ENCODE measurements at places on chromosomes 7 and 10. TPM values are rescaled to one million over a fixed set of nuclear protein-coding genes. Genes with fewer than 3 reads are reported as not detected.
A peak's percentile ranks its signal among the peaks of the same experiment; 100 is the strongest.

DRGX gene
- 0.48 TPM for total RNA-seq

GPR37 gene
- 1.2 TPM for total RNA-seq

DNA sequence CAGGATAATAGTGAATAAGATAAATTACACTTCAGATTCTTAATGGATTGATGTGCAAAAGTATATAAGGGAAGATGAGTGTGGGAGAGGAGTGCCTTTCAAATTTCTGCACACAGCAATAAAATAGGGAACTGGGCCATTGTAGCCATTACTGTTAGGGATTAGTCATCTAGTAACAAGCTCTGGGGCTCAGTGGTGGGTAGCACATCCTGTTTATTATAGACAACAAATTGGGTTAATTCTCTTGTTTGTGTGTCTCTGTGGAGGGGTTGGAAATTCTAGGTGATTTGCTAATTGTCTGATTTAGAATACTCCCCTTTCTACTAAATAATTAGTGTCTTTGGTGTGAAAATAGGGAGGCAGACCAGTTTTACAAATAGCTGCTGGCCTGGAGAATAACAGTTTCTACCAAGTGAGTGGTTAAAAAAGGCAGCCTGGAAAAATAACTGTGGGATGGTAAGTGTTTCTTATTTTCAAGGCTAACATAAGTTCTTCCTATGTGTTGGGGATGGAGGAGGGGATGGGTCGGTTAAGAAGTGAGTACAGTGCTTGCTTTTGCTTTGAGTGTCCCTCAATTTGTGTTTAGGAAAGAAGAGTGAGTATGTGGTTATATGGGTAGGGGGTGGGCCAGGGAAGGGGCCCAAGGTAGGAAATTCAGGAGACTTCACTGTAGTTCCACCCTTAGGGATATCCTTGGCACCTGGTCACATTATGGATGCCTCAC lies 43.3 kb upstream of the TMEM248 start:
- no peak for DNase-seq

IGFBP1 gene
- not detected for total RNA-seq

C7orf33 gene
- total RNA-seq: not detected

GRCh38 chr10:15485684-15486316 lies 114.7 kb upstream of the FAM171A1 start:
- peak; percentile 28 for DNase-seq

SPDYE8 gene
- 0.48 TPM for total RNA-seq

CYP3A4 gene
- total RNA-seq: 0.72 TPM

WNT16 gene
- 14.7 TPM for total RNA-seq

DNA sequence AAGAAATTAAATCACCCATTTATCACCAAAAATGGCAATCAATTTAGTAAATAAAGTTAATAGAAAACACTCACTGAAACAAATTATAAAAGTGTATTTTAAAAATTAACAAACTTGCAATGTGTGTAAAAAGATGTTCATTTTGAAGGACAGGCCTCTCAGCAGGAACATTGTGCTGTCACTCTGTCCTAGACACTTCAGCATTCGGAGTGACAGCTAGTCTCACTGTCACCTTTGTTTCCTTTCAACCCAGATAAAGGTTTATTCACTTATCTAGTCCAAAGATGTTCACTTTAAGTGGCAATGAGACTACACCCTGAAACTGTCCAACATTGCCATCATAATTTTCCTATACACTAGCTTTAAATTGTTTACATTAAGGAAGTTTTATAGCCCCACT lies 91.9 kb upstream of the PLXDC2 start:
- no peak for DNase-seq

DNA sequence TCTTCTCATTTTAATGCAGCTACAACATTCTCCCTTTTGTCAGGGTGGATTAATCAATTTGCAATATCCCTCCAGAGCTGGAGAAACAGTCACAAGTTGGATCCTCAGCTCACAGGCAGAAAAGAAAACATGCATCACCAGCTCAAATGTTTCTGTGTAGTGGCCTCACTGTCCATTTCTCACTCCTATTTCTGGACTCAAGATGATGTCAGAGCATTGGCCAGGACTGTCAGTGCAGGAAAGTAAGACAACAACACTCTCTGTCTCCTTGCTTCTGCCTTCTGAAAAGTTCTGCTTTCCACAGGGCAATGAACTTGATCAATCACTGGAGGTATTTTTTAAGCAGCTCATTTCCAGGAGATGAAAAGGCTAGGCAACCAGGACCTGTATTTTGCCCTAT lies 8.2 kb upstream of the SVIL start:
- peak; percentile 62 for DNase-seq

DNA sequence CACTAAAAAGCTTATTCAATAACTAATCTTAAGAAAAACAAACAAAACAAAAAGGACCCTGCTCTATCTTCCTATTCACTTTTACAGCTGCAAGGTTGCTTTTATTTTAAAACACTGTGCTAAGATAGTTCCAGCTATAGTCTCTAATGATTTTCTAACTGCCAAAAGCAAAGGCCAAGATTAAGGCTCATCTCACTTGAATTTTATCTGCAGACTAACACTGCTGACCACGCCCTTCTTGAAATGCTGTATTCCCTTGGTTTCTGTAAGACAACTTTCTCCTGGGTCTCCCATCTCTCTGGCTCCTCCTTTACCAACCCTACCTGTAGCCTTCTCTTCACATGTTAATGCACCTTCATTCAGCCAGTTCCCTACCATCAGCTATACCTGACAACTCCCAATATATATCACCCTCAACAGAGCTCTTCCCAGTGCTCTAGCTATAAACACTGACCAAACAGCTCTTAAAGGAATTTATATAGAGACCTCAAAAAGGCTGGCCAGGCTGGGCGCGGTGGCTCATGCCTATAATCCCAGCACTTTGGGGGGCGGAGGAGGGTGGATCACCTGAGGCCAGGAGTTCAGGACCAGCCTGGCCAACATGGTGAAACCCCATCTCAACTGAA lies 11.7 kb downstream of the SRPK2 start:
- DNase-seq: no peak

RPEL1 gene
- 3.9 TPM for total RNA-seq

DNA sequence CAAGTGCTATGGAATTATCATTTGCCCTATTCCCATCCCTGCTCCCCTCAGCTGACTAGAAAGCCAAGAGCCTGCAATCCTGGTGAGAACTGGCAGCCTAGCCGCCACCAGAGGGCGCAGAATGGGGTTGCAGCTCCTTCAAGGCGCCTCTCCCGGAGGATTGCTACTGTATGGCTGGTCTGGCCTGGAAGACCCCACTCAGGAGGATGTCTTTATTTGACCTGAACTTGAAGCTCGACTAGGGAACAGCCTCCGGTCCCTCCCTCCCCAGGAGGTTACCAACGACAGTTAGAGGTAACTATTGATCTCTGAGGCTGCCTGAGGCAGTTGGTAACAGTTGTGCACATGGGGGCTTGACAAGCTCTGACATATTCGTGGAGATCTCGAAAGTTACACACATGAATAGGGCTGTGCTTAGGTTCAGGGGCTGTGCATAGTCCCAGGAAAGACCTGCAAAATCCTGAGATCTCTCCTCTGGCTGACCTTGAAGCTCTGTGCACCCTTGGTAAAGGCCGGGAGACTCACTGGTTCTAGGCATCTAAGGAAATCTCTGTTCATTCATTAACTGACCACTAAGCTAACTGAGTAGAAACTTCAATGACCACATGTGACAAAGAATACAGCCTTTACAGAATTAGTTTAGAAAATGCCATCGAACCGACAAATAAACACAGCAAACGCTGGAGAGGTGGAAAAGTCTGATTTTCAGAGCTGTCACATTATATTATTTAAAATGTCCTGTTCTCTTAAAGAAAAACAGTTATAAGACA lies 65.7 kb downstream of the TSPAN12 start:
- DNase-seq: peak; percentile 68

GRCh38 chr10:86647773-86648703 lies 6.3 kb upstream of the OPN4 start:
- peak; percentile 55 for DNase-seq

GRCh38 chr10:22780474-22780885 lies 66.1 kb upstream of the PIP4K2A start:
- no peak for DNase-seq

GRCh38 chr7:137606061-137606674 lies 240.6 kb downstream of the DGKI start:
- peak; percentile 72 for DNase-seq

GRCh38 chr10:118330295-118331076 lies 11.6 kb downstream of the FAM204A start:
- no peak for DNase-seq

ASB10 gene
- total RNA-seq: not detected

DNA sequence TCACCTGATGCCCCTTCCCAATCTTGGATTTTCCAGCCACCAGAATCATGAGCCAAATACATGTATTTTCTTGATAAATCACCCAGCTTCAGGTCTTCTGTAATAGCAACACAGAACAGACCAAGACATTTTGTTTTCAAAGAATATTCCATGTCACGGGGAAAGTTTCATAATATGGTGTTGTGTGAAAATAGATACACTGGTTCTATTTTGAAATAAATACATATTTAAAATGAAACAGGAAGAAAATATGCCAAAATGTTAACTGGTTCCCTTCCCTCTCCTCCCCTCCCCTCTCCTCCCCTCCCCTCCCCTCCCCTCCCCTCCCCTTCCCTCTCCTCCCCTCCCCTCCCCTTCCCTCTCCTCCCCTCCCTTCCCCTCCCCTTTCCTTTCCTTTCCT lies 30.3 kb upstream of the CAMK1D start:
- DNase-seq: no peak

GRCh38 chr7:92848441-92848840 lies 12.1 kb upstream of the CDK6 start:
- DNase-seq: no peak

EN2 gene
- 2.6 TPM for total RNA-seq
